ENCODE measurements at places on chromosomes 4 and X.

GRCh38 chrX:20517565-20517964, 250.9 kb upstream of the RPS6KA3 start:
- DNase-seq: peak; percentile 78

DNA sequence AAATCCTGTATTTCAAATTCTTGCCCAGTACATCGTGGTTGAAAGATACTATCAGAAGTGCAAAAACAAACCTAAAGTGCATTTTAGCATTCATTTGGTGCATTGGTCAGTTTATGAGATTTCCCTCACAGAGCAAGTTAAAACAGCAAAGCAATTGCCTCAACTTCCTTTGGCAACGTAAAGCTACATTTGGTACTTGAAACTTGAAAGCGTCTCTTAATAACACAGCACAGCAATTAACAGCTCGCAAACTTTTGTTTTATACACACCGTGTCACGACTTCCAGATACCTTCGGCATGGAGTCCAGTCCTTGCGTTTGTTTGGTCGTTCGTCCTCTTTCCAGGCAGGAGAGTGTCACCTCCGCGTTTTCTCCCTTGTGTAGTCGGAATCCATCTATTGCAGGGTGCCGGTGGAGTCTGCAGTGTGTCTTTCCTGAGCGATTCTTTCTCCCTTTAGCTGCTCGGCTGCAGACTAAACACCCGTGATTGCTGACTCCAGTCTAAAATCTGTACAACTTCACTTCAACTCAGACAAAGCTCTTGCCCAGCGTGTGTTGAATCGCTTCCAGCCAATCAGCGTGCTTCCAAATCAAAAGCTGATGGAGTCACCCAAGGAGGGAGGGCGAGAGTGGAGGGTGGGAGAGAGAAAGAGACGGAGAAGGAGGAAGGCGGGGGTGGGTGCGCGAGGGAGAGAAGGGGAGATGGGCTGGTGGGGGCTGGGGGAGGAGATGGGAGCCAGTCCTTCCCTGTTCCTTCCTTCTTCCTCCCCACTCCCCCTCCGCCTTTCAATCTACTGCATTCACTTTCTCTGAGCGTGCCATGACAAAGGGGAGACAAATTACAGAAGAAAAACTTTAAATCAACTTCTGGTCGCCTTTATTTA, at the start of gene PCDH18:
Gene PCDH18, minus strand, starts transcription at position 509 of the 883 bp plus-strand sequence. Its CDS starts 406 bp downstream, at position 103.
- DNase-seq: peak; percentile 100

- no peak for DNase-seq
Observed at GRCh38 chrX:41499195-41499594, 52.1 kb downstream of the NYX start.

DNA sequence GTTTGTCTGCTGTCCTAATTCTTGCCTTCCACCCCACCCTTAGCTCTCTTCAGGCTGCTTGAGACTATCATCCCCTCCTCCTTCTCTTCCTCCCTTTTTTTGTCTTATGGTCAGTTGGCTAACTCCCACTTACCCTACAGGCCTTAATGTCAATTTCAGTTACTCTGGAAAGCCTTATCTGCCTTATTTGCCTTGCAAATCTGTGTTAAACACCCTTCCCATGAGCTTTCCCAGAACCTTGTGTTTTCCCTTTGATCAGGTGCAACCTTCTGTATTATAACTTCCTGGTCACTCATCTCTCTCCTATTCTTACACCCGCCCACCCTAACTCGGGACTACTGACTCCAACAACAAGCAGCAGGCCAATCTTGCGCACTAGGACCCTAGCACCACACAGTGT, 74.8 kb downstream of the COX18 start:
- no peak for DNase-seq

- peak; percentile 93 for DNase-seq
Observed at GRCh38 chr4:1309261-1310010, 19.7 kb downstream of the MAEA start.

DNA sequence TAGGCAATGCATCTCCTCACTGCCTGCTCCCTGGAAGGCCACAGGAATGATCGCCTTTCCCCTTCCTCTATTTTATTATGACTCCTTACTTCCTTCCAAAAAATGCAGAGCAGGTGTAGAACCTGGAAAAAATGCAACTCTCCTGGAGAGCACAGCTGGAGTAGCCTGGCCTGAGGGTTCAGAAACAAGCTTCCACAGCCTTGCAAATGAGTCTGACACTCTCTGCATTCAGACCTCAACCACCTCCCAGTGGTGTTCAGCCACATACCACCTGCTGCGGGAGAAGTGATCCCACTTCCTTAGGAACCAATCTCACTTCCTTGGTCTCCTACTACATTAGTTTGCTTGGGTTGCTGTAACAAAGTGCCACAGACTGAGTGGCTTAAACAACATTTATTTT, 368.1 kb upstream of the NOCT start:
- DNase-seq: no peak

DNA sequence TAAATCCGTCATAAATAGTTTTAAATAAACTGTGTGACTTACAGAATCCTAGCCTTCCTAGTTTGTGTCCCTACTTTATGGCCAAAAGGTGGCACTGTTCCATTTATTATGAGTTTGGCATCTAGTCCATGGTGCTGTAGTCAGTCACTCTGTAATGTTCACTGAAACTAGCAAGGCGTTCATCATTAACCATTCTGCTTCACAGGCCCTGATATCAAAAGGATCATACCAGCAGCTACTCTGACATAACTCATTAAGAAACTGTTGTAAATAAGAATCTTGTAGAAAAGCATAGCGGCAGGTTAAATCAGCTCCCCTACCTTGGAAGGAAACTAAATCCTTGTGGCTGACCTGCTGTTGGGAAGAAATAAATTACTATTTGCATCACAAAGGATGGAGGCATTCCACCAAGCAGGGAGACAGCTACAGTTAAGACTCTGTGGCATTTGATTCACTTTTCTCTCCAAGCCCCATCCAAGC, 919.6 kb upstream of the DIAPH2 start:
- DNase-seq: peak; percentile 0

DNA sequence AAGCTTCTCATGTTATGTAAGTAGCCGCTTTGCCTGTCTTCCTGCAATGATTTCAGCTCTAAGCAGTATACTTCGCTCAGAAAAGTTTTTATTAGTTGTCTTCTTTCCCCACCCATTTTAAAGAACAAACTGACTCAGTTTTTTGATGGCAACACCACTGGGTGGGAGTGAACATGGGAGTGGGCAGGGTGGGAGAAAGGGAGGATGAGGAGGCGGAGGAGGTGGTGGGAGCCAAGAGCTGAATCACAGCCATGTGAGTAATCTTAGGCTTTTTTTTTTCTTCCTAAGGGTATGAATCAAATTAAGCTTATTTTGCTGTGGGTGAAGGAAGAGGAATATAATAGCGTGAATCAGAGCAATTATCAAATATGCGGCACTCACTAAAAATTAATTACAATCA, 574.3 kb upstream of the DIPK2B start:
- DNase-seq: peak; percentile 81

GRCh38 chr4:20249333-20249732, 2.4 kb upstream of the SLIT2 start:
- peak; percentile 64 for DNase-seq

GRCh38 chr4:8168232-8168631, 9.6 kb upstream of the ABLIM2 start:
- no peak for DNase-seq

DNA sequence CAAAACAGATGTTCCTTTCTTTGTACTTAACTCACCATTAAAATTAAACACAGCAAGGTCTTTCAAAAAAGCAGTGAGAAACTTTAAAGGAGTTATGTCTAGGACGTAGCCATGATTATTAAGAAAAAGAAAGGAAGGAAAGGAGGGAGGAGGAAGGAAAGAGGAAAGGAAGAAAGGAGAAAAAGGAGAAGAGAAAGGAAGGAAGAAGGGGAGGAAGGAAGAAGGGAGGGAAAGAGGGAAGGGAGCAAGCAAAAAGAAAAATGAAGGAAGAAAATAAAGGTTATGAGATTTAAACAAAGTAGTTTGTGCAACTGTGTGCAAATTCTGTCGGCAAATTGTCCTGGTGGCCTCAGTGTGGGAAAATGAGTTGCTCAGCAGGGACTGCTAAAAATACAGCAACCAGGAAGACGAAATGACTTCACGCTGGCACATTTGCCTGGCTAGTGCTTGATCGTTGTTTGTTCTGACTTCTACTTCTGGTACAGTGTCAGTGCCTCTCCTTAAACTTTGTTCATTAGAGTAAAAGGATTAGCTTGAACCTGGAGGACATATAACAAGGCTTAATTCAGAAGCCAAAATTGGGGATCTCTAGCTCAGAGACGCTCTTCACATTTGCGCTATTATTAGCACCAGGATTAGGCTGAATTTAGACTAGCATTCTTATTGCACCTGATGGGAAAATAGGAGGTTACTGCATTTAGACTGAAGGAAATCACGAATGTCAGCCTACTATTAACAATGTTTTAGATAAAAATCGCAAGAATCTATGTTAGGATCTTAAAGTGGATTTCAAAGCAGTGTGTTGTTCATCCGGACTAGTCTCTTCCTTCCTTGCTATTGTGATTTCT, 81.2 kb downstream of the DCK start:
- DNase-seq: no peak

GRCh38 chrX:276581-277201, 4.5 kb upstream of the PLCXD1 start:
- DNase-seq: peak; percentile 61

GRCh38 chrX:149510386-149510785, 5.3 kb upstream of the IDS start:
- DNase-seq: no peak

Measured in fibroblast of skin of abdomen (primary cell).